NCI-H1105 treated with DMSO at 0.1 percent for 48 hours (cell line): ENCODE measurements at places on chromosomes 1 and 21.
A peak's percentile ranks its signal among the peaks of the same experiment; 100 is the strongest.

DNA sequence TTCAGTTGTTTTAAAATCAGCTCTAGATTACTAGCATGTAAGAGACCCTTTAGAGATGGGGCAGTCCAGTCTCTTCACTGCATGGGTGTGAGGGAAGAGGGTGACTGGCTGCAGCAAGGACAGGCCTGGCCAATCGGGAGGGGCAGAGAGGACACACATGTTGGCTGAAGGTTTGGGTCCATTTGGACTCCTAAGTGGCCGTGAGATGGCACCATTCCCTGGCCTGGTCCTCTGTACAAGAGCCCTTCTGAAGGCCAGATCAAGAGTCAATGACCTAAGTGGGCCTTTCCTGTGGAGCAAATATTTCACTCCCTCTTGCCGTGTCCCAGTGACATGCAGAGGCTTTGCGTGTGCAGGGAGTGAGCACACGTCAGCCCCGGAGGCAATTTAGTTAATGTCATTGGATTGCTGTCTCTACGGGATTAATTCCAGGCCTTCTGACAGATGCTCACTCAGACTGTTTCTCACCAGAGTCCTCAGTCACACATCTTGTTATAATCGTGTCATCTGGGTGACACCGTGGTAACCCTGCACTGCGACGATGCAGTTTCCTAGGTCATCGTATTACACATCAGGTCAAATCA, 613.0 kb downstream of the NPHP4 start:
- no peak for DNase-seq

DNA sequence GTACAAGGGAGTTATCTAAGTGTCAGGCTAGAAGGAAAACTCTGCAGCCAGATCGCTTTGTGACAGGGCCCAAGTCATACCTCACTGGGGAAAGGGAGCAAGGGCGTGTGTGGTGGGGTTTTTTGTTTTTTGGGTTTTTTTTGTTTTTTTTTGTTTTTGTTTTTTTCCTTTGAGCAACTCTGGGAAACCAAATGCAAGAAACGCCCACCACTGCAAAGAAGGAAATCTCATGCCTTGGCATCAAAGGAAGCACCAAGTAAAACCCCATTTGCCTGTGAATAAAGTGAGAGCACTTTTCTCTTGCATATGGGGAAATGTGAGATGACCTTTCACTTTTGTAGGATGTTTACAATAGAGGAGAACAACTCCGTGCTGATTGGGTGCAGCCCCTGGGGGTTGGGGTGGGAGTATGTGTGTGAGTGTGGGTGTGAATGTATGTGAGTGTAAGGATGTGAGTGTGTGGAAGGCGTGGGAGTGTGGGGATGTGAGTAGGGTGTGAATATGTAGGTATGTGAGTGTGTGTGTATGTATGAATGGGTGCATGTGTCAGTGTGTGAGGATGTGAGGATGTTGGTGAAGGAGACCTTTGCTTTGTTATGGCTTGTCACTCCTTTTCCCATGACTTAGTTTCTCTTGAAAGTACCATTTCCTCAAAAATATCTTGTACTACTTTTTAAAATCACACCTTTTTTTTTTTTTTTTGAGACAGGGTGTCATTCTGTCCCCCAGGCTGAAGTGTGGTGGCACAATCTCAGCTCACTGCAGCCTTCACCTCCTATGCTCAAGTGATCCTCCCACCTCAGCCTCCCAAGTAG, 34.6 kb downstream of the IL12RB2 start:
- DNase-seq, result no peak

DNA sequence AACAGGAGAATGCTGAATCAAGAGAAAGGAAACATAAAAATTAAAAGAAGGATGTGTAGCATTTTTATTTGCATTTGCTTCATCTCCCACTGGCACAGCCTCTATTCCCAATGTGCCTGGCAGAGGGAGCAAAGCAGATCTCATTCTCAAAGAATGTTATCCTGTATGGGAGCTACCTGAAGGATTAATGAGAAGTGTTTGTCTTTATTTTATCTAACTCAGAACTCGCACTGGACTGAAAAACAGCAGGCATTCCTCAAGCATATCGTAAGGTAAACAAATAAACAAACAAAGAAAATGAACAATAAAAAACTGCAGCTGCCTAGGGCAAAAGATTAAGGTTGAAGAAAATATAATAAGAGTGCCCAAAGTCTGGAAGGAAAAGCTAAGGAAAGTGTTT, 12.7 kb upstream of the COL11A1 start:
- no peak for DNase-seq

- DNase-seq, result no peak
Measured at GRCh38 chr1:236869911-236870310, 74.8 kb downstream of the MTR start.

- no peak for DNase-seq
Measured at GRCh38 chr1:100731309-100731708, 11.8 kb downstream of the VCAM1 start.

DNA sequence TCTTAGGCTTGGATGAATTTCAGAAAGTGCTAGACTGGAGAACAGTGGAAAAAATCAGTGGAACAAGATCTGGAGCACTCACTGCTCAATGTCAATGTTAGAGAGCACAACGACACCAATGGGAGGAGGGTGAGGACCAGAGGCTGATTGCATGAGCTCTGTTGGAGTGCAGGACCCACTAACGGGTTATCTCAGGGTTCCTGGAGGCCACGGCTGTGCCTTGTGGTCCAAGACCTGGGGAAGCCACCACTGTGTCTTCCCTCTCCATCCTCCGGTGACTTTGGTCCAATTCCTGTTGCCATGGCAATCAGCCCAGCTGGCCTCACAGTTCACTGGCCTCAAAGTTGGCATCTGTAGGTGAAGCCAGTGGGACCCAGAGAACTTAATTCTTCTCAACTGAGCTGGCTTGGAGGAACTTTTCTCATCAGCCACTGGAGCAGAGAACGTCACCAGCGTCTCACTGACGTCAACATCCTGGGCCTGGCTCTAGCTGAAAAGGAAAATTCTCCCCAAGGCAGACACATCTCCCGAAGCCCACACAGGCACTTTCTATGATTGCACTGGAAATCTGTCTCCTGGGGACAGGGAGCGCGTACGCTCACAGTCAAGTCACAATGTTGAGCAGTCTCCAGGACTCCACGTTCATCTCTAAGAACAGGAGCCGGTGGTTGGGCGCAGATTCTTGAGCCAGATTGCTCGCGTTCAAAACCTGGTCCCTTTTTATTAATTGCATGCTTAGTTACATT, 21.9 kb upstream of the GPR157 start:
- no peak for DNase-seq

- DNase-seq, result peak; percentile 18
Measured at GRCh38 chr1:181317261-181317930, 165.9 kb upstream of the CACNA1E start.

- DNase-seq, result no peak
Measured at GRCh38 chr1:212942679-212943392, 7.5 kb upstream of the VASH2 start.

DNA sequence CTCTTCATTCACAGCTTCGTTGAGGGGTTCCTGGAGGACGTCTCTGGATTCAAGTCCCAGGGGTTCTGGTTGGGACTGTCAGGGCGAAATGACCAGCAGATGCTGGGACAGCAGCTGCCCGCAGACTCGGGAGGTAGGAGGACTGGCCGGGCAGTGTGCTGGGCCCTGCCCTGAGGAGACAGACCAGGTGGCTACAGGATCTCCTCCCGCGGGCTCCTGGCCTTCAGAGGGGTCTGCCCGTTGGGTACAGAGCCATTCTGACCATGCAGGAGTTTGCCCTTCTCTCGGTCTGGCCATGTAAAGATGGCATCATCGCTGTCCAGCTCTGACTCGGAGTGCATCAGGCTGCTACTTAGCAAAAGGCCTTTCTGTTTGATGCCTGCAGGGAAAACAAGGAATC, 122.5 kb downstream of the KIAA0319L start:
- no peak for DNase-seq

GRCh38 chr1:58156124-58156468, 390.4 kb downstream of the OMA1 start:
- DNase-seq, result no peak

GRCh38 chr1:157893686-157894085, 52.1 kb upstream of the CD5L start:
- DNase-seq, result no peak

- DNase-seq, result peak; percentile 44
Measured at GRCh38 chr1:94236630-94237290, 624 bp downstream of the ARHGAP29 start.

GRCh38 chr1:212118167-212118871, 82.8 kb downstream of the DTL start:
- DNase-seq, result no peak

GRCh38 chr1:3084154-3084553, 15.2 kb downstream of the PRDM16 start:
- DNase-seq, result no peak

- DNase-seq, result no peak
Measured at GRCh38 chr1:238832106-238832505, 554.3 kb upstream of the CHRM3 start.

DNA sequence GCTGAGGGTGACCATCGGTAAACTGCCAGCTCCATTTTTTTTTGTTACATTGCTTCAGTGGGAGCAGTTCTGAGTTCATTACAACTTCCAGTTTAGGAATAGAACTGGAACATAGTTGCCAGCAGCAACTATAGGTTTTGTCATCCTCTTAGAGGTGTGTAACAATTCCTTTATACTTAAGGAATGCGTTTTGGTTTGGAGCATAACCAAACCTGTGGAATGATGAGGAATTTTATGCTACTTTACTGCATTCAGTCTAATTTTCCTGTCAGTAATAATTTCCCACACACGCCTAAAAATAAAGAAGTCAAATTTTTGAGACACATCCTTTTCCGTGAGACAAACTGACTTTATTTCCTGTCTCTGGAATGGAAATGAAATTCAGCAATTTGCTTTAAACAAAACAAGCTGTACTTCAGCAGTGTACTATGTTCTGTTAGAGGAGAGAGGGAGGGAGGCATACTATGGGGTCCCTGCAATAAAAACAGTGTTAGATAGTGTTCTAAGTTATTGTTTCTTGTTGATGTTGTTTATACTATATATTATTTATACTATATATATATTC, 4.8 kb upstream of the AMPD1 start:
- DNase-seq, result no peak

- DNase-seq, result no peak
Measured at GRCh38 chr1:212355230-212355969, 59.3 kb downstream of the PACC1 start.

GRCh38 chr21:26447932-26448475, 125.1 kb downstream of the CYYR1 start:
- no peak for DNase-seq

GRCh38 chr1:197619008-197619640, 156.2 kb downstream of the DENND1B start:
- peak; percentile 73 for DNase-seq

GRCh38 chr1:15328351-15329103, 81.2 kb upstream of the EFHD2 start:
- no peak for DNase-seq

DNA sequence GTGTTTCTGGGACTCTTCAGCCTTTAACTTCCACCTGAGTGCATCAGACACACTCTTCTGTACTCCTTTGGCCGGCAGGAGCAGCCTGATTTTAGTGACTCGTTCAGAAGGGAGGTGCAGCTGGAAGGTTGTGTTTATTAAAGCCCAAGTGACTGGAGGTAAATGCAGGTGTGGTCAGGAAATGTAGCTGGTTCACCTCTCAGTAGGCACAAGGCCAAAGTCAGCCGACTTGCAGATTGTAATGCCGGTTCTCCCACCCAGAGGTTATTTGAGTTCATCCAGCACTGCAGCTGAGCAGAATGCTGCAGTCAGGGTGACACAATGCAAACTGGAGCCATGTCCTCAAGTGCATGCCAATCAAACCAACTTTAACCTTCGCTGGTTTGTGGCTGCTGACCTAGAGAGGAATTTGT, 91.5 kb downstream of the SPATA46 start:
- peak; percentile 90 for DNase-seq

DNA sequence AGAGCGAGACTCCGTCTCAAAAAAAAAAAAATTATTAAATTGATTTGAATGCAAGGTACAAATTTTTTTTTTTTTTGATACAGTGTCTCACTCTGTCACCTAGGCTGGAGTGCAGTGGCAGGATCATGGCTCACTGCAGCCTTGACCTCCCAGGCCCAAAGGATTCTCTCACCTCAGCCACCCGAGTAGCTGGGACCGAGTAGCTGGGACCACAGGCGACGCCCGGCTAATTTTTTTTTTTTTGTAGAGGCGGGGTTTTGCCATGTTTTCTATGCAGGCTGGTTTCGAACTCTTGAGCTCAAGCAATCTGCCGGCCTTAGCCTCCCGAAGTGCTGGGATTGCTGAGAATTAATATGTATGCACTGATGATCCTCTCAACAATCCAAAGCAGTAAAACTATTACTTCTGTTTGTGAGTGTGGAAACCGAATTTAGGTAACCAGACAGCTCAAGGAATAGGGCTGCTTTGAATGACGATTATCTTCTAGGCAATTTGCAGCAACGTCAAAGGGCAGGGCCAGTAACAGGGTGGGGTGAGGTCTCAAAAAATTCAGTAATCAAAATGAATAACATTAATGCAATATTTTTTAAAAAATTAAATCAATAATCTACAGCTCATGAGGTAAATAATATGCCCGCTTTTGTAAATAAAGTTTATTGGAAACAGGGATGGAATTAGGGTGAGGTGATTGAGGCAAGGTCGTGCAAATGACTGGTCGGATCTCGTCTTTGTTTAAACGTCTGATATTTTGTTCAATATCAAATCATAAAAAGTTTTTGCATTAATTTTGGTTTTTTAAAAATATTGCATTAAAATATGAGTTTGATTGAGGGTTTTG, 1.2 kb downstream of the CLSPN start:
- DNase-seq, result no peak

DNA sequence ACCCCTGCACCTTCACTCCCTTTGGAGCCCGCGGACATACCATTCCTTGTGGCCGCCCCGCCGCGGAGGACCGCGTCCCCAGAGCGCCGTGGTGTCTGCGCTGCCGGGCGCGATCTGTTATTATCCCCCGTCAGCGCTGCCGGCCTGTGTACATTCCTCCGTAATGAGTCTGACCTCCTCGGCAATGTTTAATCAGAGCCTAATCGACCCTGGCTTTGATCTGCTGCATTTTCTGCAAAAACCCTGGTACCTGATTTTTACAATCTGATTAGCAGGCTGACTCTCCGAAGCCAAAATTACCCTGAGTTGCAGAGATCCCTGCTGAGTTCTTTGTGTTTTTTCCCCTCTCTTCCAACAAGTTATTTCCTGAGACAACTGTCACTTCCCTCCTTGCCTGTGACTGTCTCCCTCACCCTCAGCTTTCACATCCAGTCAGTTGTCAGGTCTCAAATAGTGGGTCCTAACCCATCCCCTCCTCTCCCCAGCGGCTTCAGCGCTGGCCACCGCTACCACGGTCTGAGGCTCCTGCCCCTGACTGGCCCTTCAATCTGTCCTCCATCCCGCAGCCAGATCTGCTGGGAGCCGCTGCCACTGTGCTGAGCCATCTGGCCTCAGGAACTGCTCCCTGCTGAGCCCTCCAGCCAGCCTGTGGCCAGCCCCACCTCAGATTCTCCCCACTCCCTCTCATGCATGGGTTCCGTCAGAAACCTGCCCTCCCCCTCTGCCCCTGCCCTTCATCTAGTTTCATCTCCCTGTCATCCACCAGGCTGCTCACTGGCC, 53.5 kb downstream of the GLIS1 start:
- peak; percentile 6 for DNase-seq

DNA sequence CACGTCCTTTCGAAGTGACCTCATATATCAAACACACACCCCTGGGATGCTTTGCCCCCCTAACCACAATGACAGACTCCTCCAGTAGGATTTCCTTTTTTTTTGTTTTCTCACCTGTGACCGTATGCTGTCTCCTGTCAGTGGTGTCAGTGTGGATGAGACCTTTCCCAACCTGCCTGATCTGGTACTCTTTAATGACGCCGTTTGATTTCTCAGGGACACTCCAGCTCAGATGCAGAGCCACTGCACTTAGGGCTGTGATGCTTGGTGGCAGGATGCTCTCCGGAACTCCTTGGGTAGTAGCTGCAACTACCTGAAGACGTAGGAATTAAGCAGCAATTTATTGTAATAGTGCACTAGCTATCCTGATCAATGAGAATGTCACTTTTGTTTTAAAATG, 212.6 kb downstream of the KCTD3 start:
- DNase-seq, result no peak
